GOT3 (cell line): ENCODE measurements at places on chromosomes 7 and 10.

- no peak for DNase-seq
These were observed 65.8 kb downstream of the NT5C2 start for GRCh38 chr10:103127241-103127640.

DNA sequence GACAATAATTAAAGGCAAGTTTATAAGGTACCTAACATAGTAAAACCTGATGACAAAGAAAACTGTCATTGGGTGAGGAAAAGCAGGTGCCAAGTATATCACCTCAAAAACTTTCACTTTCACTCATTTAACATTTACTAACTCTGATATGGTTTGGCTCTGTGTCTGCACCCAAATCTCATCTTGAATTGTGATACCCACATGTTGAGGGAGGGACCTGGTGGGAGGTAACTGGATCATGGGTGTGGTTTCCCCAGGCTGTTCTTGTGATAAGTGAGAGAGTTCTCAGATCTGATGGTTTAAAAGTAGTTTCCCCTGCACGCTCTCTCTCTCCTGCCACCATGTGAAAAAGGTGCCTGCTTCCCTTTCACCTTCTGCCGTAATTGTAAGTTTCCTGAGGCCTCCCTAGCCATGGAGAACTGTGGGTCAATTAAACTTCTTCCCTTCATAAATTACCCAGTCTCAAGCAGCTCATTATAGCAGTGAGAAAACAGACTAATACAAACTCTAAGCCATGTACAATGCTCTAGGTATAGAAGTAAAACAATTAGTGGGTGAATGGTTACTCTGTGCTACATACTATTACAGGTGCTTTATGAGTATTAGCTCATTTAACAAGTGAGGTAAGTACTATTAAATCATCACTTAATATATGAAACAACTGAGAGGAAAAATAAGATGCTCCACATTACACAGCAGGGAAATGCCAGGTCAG is 199.0 kb downstream of the CHCHD3 start:
- no peak for DNase-seq

- DNase-seq: no peak
These were observed 100.7 kb upstream of the AFAP1L2 start for GRCh38 chr10:114504769-114505579.

- DNase-seq: no peak
These were observed 120.1 kb downstream of the ARHGAP12 start for GRCh38 chr10:31808258-31809218.

DNA sequence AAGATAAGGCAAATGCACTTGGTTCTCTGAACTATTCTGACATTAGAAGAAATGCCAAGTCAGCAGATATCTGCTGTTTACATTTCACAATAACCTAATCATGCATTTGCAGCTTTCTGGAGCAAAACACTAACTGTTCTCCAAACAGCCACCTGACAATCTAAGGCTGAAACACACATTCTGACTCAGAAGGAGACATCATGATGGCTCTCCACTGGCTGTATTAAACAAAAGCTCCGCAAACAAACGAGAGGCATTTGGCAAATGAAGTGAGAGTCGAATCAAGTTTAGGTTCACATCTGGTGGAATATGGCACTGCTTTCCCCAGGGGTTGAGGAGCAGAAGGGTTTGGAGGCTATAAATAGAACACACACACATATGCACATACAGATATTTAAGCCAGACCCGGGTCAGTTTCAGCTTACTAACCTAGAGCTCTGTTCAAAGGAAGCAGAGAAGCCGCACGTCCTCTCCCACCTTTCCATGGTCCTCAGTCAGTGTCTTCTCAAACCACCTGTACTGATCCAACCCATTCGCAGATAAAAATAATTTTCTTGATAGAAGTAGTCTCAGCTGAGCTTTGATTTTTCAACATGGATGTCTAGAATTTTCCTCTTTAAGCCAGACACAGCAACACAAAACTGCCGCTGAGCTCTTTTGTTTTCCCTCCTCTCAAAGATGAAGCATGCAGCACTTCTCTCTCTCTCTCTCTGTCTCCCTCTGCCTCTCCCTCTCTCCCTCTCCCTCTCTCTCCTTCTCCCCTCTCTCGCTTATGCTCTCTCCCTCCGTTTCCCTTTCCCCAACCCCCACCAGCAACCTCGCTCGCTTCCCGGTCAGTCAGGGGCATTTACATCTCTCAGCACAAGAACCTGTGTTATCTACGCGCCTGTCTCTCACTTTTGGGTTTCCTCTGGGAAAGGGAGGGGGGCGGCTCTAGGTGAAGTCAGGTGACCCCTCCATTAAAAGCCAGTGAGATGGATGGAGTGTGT is 682.8 kb downstream of the MAGI2 start:
- no peak for DNase-seq

- no peak for DNase-seq
These were observed 85.8 kb downstream of the CYTH3 start for GRCh38 chr7:6186577-6186976.

- DNase-seq: no peak
These were observed 86.9 kb upstream of the GNA12 start for GRCh38 chr7:2931034-2931415.

DNA sequence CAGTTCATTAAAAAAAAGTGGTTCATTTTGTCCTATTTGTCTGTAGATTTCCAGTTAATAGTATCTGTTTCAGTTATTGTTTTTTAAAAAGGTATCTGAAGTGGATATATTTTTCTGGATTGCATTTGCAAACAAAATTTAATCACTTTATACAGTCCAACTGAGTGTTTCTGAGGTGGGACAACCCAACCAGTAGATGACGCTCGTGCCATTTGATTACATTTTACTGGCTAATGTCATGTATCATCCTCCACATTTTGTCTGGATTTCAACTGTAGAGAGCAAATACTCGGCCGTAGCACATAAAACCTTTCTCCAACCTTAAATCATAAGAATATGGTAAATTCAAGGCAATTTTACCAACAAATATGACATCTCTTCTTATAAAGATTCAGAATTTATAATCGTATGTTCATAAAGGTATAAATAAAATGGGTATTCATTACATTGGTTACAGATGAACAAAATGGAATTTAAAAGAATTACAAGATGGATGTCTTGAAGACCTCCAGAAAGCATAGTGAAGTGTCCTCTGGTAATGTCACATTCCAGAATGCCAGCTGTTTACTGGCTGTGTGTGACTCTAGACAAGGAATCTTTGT is 789.0 kb downstream of the PHTF2 start:
- DNase-seq: no peak

DNA sequence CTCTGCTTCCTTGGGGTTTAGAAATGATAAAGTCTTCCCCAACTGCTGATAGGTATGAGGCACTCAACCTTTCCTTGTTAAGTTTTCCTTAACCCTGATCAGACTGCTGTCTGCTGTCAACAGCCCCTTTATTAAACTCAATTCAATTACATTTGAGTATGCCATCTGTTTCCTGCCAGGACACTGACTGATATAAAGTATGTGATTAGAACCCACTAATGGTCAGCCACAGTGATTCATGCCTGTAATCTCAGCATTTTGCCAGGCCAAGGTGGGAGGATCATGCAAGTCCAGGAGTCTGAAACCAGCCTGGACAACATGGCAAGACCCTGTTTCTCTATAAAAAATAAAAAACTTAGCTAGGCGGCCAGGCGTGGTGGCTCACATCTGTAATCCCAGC is 18.1 kb downstream of the BAZ1B start:
- DNase-seq: no peak

DNA sequence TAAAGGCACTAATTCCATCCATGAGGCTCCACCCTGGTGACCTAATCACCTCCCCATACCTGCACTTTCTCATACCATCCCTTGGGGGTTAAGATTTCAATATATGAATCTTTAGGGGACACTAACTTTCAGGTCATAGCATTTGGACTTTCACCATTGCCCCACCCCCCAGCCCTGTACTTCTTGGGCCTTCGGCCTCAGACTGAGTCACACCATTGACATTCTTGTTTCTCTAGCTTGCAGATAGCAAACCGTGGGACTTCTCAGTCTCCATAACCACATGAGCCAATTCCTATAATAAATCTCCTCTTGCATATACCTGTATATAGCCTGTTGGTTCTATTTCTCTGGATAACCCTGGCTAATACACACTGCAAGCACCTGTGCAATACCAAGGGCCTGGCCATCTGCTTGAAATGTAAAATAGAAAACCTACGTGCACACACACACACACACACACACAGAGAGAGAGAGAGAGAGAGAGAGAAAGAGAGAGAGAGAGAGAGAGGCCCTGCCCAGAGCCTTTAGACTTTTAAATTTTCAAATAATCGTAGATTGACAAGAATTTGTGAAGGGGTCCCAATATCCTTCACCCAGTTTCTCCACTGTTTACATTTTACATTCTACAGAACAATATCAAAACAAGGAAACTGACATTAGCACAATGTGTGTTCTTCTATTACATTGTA is 25.3 kb downstream of the ANXA8 start:
- no peak for DNase-seq

DNA sequence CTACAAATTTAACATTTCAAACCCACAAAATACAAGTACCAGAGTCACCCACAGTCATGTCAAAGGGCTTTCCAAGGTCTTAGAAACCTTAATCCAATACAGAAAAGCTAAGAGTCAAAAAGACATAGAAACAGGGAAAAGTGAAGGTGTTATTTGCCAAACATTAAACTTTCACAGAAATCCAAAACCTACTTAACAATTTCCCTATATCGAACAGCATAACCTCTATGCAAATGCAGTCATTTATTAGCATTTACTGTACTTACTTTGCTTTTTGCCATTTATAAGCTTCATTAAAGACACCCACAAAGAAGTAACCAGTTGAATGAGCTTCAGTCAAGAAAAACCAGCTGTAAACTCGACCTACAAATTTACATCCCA is 1.6 kb downstream of the PANK1 start:
- DNase-seq: no peak

DNA sequence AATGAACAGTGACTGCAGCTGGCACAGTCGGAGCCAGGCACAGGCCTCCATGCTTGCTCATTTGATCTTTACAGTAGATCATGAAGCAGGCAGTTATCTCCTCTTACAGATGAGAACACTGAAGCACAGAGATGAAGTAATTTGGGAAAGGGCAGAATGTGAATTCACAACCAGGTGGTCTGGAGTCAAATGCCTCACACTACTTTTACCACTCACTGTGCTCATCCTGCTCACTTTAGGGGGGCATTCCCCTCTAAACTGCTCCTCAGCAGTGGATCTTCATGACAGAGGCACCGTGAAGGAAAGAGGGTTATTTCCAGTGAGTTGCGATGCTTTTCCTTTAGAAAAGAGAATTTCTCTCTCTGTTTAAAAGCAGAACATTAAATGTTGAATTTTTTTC is 15.1 kb downstream of the SNX10 start:
- DNase-seq: no peak

GRCh38 chr10:16440396-16441133 is 3.8 kb downstream of the PTER start:
- DNase-seq: no peak

- DNase-seq: no peak
These were observed 195.7 kb upstream of the KLF6 start for GRCh38 chr10:3980660-3981059.

DNA sequence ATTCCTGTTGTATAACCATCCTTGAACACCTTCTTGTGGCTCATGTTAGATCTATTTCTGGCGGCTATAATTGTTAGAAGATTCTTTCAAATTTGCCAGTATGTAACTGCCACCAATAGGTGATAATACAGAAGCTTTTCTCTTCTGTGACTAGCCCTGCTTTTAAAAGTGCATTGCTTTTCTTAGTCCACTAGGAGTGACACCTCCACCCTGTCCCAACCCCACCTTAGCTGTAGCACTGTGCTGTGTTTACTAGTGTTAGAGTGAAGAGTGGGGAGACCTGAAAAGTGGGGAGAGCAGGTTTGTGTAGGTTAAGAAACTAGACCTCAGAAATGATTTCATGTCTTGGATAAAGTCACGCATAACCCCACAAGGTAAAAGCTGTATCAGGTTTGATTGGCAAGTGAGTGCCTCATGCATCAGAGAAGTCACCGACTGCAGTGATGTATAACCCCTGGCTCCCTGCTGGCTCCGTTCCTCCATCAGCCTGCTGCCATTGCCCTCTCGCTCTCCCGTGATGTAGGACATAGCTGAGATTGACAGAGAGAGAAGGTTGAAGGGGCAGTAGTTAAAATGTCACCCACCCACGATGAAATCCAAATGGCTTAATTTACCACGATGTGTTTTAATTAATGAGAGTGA is 12.5 kb downstream of the NPVF start:
- DNase-seq: no peak
